DMS 273 treated with DMSO at 0.1 percent for 48 hours (cell line): ENCODE measurements at places on chromosomes 11 and 22.

- no peak for DNase-seq
Observed at GRCh38 chr22:43313244-43313889, 29.8 kb downstream of the SCUBE1 start.

DNA sequence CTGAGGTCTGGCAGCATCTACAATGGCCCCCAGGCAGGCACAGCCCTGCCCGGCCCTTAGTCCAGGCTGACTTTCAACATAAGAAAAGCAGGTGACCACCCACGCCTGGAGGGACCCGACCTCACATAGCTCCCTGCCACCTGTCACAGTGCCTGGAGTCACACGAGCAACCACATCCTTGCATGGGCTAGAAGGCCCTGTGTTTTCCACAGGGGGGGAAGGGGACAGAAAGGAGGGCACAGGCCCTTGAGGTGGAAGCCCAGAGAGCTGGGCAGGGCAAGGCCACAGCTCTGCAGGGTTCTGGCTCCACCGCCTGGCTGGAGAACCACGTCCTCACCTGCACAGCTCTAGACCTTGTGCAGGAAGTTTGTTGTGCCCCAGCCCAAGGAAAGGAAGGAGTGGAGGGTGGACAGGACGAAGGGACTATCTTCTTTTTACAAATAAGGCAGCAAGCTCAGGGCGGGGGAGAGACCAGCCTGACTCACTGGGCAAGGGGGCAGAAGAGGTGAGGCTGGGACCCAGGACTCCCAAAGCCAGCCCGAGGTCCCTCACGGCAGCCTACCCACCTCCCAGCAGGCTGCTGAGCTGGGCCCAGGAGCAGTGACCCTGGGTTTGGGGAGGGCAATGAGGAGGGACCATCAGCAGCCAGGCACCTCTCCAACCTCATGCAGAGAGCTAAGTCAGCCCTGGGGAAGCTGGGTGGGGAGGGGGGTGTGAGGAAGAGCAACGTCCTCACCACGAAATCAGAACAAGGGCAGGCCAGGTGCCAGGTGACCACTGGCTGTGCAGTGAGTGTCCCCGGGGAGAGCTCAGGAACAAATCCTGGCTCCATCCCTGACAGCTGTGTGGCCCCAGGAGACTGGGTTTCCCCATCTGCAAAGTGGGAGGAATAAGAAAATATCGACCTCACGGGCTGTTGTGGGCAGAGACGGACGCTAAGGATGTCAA is 4.3 kb downstream of the C1QTNF6 start:
- no peak for DNase-seq

DNA sequence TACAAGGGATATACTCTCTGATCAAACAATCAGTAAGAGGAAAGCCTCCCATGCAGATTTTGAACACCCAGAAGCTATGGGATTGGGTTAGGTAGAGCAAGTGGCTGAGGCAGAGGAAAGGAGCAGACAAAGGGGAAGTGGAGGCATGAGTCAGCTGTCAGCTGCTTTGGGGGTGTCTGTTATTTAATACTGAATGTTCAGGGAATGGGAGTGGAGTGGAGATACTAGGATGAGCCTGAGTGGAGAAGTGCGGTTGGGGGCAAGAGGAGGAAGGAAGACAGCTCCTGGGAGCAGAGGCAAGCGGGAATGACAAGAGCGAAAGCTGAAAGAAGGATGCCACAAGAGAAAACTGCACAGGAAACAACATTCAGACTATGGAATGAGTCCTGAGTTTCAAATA is 22.7 kb upstream of the TMPRSS5 start:
- no peak for DNase-seq

- no peak for DNase-seq
Observed at GRCh38 chr11:67286621-67287333, 2.3 kb upstream of the ANKRD13D start.

- no peak for DNase-seq
Observed at GRCh38 chr11:47154616-47155570, 21.8 kb downstream of the ARFGAP2 start.

GRCh38 chr11:117852309-117852708 is 24.1 kb downstream of the FXYD6 start:
- DNase-seq = no peak

DNA sequence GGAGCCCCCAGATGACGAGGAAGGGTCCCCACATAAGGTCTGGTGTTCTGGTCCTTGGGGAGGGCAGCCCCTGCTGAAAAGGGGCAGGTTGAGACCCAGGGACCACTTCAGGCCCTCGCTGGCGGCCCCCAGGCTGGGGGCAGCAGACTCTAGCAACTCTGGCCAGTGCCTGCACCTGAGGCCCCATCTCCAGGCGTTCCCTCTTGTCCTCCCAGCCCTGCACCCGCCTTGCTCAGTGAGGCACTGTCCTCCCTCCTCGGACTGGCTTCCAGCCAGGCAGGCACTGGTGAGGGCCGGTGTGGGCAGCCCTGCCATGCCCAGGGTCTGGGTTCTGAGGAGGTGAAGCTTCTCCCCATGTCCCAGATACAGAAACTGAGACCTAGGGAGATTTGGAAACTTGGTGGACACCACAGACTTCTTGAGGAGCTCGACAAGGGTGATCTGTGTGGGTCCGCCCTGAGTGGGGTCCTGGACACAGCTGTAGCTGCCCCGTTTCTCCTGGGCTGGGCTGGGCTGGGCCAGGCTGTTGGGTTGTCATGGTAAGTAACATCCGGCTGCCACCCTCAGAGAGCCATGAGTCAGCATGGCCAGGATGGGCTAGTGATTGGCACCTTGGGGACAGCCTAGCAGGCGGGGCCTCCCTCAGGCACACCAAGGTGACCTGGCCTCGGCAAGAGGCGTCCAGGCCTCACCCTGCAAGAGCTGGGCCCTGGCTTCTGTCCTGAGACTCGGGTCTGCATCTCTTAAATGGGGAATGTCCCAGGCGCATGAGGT is 11.1 kb upstream of the PHLDA2 start:
- DNase-seq = no peak

- no peak for DNase-seq
Observed at GRCh38 chr22:20912494-20912893, 4.7 kb upstream of the CRKL start.

DNA sequence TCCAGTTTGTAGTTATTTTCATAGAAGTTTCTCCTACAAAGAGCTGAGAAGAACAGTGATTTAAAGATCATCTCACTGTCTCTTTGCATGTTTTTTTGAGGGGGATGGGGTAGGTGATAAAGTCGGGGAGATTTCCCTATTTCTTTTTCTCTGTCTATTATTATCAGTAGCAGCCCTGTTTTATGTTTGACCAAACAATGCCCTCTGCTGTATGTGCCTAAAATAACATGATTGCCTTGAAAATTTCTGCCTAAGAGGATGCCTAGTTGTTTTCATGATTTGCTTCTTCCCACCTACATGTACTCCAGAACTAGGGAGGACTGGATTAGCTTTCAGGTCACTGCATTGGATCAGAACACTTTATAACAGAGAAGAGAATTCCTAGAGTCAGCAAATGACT is 1330.2 kb downstream of the LRRC4C start:
- DNase-seq = no peak

DNA sequence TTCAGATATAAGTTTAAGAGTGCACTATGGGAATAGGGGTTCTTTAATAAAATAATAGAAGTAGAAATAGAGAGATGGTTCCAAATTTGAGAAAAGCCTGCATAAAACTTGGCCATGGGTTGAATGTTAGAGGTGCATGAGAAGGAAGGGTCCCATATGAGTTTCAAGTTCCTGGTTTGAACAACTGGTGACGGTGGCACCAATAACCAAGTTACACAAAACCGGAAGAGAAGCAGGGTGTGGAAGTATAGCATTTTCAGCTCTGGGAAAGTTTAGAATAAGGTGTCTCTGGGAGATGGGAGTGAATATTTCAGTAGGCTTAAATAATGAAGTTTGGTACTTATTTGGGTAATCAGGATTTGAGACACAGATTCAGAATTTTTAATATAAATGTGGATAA is 2.4 kb downstream of the CASP1 start:
- no peak for DNase-seq

DNA sequence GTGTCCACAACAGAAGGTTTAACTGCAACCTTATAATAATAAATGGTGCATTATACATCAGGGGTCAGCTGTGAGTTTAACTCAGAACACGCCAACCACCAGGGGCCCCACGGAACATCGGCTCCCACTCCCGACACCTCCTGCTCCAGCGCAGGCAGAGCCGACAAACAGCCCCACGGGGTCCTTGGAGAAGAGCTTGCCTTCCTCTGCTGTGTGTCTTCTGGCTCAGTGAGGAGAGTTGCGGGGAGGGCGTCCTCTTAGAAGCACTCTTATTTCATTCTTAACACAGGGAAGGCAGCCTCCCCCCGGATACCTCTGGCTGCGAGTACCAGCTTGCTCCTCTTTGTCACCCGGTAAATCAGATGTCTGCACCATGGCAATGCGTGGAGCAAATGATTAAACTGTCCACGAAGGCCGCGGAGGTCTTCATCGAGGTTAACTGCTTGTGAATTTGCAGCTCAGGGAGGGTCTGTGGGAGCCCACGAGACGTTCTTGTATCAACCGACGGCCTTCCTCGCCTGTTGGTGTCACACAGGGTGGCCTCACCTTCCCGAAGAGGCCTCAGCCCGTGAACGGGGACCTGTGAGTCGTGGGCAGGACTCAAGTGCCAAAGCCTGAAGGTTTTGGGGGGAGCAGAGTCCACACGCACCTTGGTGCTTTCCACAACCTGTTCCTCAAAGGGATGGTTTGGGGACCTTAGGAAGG is 464.0 kb downstream of the BRD1 start:
- no peak for DNase-seq

DNA sequence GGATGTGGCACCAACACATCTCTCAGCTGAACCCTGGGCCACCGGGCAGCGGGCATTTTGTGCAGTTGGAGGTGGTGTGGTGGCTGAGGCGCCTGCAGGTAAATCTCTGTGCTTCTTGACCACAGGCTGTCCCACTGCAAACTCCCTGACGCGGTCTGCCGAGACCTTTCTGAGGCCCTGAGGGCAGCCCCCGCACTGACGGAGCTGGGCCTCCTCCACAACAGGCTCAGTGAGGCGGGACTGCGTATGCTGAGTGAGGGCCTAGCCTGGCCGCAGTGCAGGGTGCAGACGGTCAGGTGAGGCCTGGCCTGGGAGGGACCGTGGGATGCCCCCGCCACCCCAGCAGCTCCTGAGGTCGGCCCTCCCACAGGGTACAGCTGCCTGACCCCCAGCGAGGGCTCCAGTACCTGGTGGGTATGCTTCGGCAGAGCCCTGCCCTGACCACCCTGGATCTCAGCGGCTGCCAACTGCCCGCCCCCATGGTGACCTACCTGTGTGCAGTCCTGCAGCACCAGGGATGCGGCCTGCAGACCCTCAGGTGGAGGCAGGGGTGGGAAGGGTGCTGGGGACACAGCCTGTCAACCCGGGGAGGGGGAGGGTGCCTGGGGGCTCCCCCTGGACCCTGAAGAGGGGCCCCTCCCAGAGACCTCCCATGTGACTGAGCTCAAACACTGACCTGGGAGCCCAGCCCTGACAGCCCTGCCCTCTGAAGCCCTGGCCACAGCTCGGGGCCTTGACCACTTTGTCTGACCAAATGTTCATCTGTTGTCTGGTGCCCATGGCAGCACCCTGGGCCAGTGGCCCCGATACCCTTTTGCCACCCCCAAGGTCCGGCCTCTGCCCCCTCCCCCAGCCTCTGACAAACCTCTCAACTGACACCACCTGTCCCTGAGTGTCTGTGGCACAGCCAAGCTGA is 4.6 kb upstream of the PGGHG start:
- DNase-seq = no peak

DNA sequence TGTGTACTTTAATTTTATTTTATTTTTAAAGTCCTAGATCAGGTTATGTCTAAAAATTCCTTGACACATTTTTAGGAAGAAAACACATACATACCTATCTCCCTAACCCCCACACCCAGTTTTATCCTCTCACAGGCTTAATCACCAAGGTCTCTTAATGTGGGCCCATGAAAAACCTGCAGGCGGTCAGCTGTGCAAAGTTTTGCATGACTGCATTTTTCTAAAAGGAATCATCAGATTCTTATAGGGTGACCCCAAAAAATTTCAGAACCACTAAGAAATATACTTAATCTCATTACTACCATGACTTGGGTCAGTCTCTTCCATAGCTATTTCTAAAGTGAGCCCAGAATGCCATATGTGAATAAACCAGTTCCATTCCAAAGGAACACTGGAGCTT is 19.8 kb downstream of the SAA1 start:
- DNase-seq = no peak

DNA sequence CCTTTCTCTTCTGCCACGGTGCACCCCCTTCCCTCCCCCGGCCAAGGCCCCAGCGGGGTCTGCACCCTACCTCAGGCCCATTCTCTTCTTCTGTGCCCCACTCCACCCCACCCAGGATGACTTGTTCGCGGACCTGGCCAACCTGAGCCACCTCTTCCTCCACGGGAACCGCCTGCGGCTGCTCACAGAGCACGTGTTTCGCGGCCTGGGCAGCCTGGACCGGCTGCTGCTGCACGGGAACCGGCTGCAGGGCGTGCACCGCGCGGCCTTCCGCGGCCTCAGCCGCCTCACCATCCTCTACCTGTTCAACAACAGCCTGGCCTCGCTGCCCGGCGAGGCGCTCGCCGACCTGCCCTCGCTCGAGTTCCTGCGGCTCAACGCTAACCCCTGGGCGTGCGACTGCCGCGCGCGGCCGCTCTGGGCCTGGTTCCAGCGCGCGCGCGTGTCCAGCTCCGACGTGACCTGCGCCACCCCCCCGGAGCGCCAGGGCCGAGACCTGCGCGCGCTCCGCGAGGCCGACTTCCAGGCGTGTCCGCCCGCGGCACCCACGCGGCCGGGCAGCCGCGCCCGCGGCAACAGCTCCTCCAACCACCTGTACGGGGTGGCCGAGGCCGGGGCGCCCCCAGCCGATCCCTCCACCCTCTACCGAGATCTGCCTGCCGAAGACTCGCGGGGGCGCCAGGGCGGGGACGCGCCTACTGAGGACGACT is 15.9 kb downstream of the RTN4RL2 start:
- DNase-seq = no peak

DNA sequence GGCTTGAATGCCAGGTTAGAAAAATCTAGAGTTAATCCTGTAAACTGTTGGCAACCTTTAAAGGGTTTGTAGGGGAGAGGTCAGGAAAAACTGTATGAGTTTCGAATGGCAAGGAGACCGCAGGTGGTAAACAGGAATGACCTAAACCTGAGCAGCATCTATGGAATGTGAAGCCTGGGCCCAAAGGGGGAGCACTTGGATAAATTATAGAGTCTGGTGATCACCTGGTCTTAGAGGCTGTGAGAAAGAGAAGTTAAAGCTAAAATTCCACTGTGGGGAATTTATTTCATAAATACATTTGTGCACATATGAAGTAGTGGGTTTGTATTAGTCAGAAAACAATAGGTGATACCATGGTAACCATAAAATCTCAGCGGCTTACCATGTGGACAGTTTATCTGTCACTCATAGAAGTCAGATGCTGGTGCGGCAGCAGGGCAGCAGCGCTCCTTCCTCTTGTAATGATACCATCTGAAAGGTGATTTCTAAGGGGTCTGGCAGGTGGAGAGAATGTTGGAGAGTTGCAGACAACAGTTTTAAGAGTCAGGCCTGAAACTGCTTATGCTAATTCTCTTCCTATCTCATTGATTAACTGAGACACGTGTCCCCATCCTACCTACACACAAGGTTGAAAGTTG is 1104.4 kb upstream of the CCDC90B start:
- no peak for DNase-seq

DNA sequence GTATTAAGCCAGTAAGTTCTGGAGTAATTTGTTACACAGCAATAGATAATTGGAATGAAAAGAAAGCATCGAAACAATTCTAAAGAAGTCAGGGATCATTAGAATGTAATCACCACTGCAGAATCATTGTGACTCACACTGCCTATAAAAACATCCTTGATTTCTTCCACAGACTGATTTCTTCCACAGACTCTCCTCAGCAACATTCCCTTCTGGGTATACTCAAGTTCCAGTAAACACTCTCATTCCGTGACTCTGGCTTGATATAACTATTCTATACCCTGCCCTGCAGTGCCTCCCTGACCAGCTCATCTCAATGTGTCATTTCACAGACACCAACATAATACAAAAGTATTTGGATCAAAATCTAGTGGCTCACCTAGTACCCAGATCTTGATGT is 120.5 kb downstream of the BBOX1 start:
- DNase-seq = no peak
